Midbrain (tissue), 1 donor: ENCODE measurements at places on chromosomes 3 and 15.

DNA sequence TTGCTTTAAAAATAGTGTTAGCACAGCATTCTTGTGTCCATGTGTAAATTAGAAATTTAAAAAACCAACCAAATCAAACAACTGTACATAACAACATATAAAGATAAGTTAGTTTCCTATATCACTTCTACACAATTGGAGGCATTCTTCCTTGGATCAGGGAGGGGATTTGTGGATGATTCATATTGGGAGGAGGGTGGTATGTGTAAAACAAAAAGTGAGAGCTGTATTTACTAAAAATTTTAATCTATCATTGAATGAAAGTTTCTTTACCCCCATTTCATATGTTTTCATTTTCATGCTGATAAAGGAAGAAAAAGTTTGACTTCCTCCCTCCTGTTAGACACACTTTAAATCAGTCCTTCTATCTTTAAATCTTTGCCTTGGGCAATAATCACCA, 325.0 kb downstream of the SATB1 start:
- DNase-seq, result no peak

DNA sequence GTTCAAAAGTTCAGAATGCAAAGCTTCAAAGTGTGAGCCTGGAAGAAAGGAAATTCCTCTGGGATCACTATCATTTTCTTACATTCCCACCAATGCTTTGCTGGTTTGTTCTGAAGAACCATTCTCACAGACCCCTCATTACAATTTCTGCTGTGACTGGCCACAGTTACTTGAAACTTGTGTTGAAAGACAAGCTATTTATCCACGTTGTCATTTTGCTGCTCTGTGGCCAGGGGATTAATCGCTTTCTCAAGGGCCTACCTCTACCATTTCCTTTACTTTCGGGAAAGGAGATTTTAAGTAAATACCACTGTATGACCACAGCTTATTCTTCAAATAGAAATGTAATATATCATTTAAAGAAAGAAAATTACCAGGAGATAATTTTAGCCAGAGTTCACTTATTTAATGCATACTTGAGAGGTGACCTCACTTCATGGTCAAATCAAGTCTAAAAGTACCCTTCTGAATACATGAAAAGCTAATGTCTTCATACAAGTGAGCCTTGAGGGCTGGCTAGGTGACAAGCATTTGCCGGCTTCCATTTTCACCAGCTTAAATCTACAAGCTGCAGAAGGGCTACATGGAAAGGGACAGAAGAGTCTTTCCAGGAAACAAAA, 69.8 kb upstream of the ROBO2 start:
- no peak for DNase-seq

DNA sequence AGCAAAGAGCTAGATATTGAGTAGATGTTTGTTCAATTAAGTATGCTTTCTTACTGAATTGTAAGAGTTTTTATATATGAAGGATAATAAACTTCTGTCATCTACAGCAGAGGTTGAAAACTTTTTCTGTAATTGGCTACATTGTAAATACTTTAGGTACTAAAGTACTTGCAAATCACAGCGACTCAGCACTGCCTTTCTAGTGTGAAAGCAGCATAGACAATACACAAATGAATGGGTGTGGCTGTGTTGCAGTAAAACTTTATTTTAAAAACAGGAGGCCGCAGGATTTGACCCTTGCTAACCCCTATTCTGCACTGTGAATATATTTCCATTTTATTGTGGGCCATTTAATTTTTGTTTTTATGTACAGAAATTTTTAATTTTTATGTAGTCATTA, 104.3 kb upstream of the TMC3 start:
- no peak for DNase-seq

DNA sequence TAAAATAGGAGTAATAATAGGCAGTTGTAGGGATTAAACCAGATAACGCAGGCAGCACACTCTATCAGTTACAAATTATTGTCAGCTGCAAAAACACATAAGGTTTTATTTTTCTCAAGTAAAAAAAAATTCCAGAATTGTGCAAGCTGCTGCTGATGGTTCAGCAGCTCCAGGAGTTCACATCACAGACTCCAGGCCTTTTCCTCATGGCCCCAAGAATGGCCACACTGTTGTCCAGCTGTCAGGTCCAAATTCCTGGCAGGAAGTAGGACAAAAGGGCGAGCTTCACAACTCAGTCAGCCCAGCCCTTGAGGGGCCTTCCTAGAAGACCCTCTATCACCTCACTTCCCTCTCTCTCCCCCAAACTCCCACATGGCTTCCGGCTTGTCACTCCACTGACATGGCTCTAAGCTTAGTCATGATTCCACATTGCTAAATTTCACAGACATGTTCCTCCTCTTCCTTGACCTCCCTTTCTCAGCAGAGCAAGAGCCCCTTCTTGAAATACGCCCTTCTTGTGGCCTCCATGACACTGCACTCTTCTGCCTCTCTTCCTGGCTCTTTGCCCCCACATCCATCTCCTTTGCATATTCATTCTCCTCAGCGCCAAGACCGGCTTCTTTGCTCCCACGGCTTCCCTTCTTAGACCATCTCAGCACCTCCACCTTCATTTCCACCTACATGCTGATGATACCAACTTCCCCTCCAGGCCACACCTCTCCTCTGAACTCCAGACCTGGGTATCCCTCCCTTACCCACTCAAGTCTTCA, 27.4 kb upstream of the FAM174B start:
- DNase-seq, result no peak

- DNase-seq, result no peak
These were observed 94.3 kb downstream of the SQOR start for GRCh38 chr15:45729141-45729540.

DNA sequence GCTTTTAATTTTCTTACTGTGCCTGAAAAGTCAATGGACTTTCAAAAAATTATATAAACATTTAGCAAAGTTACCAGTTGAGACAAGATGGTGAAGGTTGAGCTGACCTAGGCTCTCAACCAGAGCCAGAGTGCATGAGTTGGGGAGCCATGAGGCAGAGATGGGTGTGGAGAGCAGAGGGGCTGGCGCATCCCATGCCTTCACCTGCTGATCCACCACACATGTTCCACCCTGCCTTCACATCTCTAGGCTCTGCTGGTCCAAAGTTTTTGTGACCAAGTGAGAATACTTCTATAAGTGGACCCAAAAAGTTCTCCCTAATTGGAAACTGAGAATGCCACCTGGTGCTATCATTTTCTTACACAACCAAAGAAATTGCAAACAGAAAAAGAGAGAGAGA, 47.3 kb downstream of the CCR3 start:
- DNase-seq, result no peak

DNA sequence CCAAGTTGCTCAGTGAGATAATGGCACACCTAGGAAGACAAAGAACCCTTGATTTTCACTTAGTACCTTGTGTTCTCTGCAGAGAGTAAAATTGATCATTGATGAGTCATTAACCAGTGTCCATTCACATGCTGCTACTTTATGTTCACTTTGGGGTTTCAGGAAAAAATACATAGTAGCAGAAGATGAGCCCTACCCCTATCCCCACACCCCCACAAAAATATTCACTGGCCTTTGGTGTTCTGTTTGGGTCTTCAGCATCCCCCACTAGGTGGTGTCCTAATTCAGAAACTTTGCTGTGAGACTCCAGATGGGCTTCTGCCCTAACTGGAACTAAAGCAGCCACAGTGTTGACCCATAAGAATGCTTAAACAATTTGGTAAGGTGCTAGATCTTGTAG, 178.8 kb downstream of the KLHL25 start:
- DNase-seq, result peak; percentile 31

- DNase-seq, result no peak
These were observed 250.8 kb upstream of the FEZF2 start for GRCh38 chr3:62624185-62624584.

- no peak for DNase-seq
These were observed 60.7 kb downstream of the ZDHHC19 start for GRCh38 chr3:196150481-196150880.

GRCh38 chr15:34944936-34945335, 24.6 kb downstream of the AQR start:
- DNase-seq, result no peak

- no peak for DNase-seq
These were observed 126.8 kb upstream of the CPNE4 start for GRCh38 chr3:132161608-132162007.

GRCh38 chr15:25775317-25775912, 87.7 kb downstream of the ATP10A start:
- DNase-seq, result no peak

- no peak for DNase-seq
These were observed 52.6 kb downstream of the PDIA5 start for GRCh38 chr3:123119388-123119787.

DNA sequence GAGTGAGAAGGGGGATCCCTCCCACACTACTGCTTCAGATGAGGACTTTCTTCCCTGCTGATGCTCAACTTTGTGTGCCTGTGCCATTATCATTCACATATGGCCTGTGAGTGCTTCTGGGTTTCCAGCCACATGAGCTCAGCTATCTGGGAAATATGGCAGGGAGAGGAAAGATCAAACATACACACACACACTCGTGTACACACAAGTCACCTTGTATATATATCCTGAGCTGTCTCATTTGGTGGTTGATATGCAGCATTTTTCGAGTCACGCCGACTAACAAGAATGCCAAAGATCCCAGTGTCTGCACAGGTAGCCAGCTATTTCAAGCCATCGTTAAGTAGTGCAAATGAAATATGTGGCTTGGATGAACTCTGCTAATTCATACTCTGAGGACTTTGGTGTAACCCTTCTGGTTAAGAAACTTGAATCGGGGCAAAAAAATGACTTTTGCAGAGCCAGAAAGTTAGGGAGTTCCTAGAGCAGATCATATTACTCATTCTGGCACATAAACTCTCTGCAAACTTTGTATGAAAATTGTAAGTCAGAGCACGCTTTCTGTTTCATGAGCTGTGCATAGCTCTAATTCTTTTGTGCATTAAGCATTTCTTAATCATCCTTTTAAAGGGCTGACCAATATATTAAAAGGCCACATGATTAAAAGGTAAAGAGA, 24.9 kb upstream of the WNT5A start:
- no peak for DNase-seq

- DNase-seq, result no peak
These were observed 29.7 kb upstream of the IREB2 start for GRCh38 chr15:78408355-78408640.

- no peak for DNase-seq
These were observed 66.1 kb downstream of the GLB1 start for GRCh38 chr3:33030802-33031201.

DNA sequence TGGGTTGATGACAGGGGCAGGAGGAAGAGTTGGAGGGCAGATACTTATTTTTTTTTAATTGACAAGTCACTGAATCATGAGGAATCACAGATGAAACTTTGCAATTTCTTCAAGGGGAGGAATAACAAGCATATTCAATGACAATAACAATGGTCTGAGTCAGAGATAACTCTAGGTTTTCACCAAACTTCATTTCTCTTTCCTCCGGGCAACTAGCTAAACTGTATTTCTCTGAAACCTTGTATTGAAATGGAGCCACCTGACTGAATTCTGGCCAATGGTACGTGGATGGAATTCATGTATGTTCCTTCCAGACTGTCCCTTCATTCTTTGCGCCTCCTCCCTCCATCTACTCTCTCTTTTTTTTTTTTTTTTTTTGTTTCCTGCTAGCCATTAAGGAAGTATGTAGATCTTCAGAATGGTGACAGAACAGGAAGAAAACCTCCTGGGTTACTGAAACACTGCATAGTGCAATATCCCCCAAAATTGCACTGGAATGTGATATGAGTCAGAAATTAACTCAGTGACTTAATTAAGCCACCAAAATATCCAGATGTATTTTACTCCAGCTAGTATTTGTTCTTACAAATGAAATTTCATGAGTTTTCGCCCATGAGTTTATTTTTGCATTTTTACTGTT, 495.4 kb downstream of the OTOL1 start:
- DNase-seq, result no peak

DNA sequence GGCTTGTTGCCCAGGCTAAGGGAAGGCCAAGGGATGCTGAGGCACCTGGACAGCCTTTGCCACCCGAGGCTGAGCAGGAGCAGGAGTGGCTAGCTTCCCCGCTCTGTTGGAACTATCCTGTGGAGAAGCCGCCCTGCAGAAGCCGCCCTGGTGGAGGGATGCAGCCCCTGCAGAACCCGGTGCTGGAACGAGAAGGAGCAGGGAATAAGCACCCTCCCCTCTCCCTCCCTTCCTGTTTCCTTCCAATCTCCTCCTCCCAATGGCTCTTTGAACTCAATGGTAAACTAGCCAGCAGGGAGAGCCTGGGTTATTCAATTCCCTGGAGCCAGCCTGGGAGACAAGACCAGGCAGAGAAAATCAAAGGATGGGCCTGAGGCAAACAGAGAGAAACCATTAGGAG, 11.8 kb upstream of the HRG start:
- no peak for DNase-seq

- DNase-seq, result no peak
These were observed 330.7 kb upstream of the TPM1 start for GRCh38 chr15:62711691-62712454.

GRCh38 chr3:173289072-173289471, 108.5 kb upstream of the NLGN1 start:
- no peak for DNase-seq

GRCh38 chr3:39250116-39250747, 29.6 kb downstream of the CX3CR1 start:
- peak; percentile 48 for DNase-seq

DNA sequence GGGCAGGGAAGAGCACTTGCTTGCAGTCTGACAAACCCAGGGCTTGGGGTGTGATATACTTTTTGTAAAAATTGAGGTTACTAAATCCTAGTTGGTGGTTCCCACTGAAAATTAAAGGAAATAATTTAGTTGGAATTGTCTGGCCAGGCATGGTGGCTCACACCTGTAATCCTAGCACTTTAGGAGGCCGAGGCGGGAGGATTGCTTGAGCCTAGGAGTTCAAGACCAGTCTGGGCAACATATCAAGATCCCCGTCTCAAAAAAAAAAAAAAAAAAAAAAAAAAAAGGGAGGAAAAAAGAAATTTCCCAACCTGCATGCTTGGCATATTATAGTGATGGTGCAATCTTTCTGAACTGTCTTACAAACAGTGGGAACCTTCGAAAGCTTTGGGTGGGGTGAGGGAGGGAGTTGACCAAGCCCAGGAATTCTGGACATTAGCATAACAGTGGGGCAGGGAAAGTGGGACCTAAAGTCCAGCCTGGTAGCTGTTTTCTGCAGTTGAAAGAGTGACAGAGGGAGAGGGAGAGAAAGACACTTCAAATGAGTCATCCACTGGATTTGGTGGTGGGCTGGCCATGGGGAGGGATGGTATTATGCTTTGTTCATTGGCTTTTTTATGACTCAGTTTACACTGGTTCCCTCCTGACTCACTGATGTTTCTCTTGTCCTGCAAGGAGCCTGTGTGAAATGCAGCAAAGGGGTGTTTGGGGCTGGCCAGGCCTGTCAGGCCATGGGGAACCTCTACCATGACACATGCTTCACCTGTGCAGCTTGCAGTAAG, 41.1 kb downstream of the LIMD1 start:
- DNase-seq, result no peak
